ENCODE measurements at places on chromosomes 3 and 15.

GRCh38 chr3:126025862-126026261 lies 56.9 kb downstream of the ROPN1B start:
- DNase-seq = no peak

- no peak for DNase-seq
Measured at GRCh38 chr3:105798381-105798934, 70.4 kb downstream of the CBLB start.

GRCh38 chr3:149180057-149180573 lies 41.5 kb downstream of the CP start:
- DNase-seq = peak; percentile 92

DNA sequence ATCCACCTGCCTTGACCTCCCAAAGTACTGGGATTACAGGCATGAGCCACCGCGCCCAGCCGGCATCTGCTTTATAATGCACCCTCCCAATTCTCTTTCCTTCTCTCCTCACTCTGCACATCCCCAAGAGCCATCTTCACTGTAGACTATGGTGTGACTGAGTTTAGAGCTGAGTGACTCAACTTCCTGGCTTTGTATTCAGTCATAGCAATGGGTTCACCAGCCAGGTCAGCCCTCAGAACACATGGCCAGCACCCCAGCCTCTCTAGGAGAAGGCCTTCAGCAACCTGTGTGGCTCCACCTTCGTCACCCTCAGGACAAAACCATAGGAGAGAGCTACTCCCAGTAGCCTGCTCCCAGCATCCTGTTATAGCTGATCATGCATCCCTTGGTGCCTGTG lies 33.0 kb downstream of the ARID3B start:
- no peak for DNase-seq

DNA sequence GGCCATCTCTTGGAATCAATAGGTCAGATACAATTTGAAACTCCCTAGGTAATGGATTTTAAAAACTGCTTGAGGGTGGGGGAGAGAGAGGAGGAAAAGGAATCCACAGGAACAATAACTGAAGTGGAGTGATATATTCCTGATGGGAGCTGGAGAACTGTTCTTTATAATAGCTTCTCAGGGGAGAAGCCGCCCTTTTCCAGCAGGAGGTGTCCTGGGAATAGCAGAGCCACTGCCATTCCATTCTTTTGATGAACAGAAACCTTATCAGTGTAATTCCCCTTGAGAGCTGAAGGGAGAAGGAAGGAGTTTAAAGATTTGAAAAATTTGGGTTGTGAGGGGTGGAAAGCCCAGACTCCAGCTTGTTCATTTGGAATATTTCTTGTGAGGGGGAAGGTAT lies 504.9 kb upstream of the DPH6 start:
- DNase-seq = no peak

GRCh38 chr3:152836269-152836668 lies 1.3 kb downstream of the P2RY1 start:
- no peak for DNase-seq

- DNase-seq = peak; percentile 68
Measured at GRCh38 chr15:77821188-77821958, 188.7 kb upstream of the LINGO1 start.

GRCh38 chr15:66982816-66983215 lies 82.6 kb upstream of the SMAD3 start:
- DNase-seq = no peak

DNA sequence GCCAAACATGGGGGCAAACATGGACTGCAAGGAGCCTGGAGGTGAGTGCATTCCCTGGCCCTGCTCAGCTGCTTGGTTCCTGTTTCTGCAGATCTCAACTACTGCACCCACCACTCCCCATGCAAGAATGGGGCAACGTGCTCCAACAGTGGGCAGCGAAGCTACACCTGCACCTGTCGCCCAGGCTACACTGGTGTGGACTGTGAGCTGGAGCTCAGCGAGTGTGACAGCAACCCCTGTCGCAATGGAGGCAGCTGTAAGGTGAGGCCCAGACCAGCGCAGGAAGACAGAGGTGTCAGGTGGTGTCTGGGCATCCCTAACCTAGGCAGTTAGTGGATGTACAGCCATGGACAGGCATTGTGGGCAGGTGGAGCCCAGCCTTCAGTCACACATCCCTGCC lies 5.3 kb downstream of the DLL4 start:
- no peak for DNase-seq

DNA sequence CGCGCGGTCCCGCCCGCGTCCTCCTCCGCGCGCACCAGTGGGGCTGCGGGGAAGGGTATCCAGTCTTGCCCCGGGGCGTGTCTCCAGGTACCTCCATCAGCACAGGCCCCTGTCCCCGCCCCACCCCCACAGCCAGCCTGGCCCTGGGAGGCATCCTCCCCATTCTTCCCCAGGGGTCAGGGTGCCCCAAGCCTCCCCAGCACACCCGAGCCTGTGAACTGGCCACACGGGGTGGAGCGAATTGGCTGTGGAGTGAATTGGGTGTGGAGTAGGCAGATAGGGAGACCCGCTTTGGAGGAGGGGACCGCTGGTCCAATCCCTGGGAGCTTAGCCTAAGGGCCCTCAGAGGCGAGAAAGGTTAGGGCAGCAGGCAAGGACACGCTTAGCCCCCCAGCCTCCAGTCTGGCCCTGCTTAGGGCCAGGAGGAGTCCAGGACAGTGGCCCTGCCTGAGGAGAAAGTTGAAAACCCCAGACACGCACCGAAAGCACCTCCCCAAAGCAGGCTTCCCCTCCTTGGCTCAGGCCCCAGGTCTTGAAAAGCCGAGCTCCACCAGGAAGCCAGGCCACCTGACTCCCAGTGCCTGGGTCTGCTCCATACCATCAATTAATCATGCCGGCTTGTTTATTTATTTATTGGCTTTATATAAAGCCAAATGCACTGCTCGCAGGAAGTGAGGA lies 107.7 kb upstream of the SLC6A11 start:
- DNase-seq = no peak

GRCh38 chr15:68151277-68151676 lies 53.9 kb downstream of the CALML4 start:
- no peak for DNase-seq

DNA sequence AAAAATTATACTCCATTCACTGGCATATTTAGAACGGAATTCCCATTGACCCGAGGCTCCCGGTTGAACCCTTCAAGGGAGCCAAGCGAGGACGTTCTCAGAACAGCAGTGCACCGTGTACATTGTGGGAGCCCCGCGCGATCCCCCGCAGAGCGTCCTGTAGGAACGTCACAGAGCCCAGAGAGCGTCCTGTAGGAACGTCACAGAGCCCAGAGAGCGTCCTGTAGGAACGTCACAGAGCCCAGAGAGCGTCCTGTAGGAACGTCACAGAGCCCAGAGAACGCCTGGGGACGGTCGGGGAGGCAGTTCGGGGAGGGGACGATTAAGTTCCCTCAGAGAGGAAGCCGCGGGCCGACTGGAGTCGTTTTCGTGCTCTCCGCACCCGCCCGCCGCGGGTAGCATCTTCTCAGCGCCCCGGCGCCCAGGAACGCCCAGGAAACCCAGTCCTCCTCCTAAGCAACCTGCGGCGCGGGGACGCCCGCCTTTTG lies 506 bp upstream of the ATP1B3 start:
- peak; percentile 66 for DNase-seq

- no peak for DNase-seq
Measured at GRCh38 chr3:191795196-191795595, 334.2 kb downstream of the PYDC2 start.

- DNase-seq = no peak
Measured at GRCh38 chr15:49134683-49135341, 20.6 kb downstream of the COPS2 start.

GRCh38 chr3:54745843-54746242 lies 182.0 kb downstream of the LRTM1 start:
- no peak for DNase-seq
